ENCODE measurements at places on chromosomes 11 and 22.

DNA sequence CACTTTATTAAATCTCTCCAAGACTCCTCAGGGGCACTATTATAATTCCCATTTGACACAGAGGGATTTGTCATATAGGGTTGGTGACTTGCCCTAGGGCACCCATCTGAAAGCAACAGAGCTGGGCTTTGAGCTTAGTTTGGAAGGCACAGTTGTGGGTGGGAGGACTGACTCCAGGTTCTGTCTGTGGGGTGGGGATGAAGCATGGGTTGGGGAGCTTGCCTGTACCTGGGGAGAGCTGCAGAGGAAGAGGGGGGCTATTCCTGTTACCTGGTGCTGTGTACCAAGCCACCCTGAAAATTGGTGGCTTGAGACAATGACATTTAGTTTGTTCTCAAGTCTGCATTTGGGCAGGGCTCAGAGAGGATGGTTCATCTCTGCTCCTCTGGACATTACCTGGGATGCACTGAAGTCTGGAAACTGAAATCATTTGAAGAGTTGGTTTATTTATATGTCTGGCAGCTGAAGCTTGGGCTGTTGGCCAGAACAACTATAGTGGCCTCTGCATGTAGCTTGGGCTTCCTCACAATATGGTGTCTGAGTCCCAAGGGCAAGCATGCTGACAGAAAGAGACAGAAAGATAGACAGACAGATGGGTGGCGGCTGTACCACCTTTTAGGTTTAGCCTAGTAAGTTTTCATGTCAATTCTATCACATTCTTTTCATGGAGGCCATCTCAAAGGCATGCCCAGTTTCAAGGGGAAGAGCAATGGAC, 44.9 kb downstream of the LRRC32 start:
- DNase-seq = no peak

DNA sequence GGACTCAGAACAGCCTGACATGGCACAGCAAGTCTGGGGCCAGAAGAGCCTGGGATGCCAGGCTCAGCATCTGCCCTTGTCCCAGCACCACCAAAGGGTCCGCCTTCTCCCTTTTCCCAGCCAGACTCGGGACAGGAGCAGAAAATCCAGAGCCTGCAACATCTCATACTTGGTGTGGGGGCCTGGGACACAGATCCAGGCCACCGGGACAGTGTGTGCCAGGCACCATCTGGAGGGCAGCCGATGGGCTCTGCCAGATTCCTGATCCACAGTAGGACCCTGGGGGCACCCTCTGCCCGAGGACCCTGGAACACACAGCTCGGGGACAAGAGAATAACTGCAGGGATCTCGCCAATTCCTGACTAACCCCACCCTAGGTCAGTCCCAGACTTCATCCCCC, 67.7 kb downstream of the PHF21B start:
- no peak for DNase-seq

DNA sequence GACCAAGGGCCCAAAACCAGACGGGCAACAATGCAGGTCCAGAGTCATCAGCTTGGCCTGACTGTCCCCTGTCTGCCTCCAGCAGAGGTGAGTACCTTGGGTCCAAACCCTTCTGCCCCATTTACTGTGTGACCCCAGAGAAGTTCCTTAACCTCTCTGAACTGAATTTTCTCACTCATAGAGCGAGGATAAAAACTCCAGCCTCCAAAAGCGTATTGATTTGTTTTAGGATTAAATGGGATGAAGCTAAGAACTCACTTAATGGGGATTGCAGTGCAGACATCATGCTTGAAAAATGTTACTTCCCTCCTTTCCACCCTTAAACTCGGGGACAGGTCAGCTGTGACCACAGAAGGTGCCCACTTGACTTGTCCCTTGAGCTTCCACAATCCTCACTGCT, 22.6 kb downstream of the IGLL1 start:
- no peak for DNase-seq

DNA sequence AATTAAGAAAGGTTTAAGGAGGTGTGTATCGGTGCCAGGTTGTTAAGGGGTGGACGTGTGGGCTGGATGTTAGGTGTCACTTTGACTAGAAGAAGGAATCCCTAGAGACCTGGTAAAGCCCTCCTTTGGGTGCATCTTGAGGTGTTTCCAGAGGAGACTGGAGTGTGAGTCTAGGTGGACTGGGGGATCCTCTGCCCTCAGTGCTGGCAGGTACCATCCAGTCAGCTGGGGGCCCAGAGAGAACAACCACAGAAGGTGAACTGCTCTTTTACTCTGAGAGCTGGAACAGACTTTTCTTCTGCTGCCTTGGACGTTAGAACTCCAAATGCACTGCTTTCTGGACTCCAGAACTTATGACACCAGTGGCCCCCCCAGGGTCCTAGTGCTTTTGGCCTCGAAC, 44.0 kb downstream of the SPATA19 start:
- DNase-seq = no peak

- no peak for DNase-seq
Measured at GRCh38 chr11:43547889-43548381, 132.6 kb upstream of the HSD17B12 start.

DNA sequence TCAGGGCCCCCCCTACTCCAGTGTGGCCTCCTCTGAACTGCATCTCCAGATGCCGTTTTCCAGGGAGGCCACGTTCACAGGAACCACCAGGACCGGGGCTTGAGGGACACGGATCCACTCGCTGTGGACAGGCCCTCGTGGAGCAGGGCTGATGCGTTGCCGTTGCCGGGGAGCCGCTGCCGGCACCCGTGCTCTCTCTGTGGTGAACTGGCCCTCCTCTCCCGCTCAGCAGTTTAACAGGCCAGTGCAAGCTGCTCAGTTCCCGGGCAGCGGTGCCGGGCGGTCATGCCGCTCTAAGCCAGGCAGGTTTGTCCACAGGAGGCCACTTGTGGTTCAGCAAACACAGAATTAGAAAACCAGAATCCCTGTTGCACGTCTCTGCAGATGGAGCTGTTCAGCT, 301.6 kb downstream of the TBC1D22A start:
- DNase-seq = no peak
